ENCODE measurements at places on chromosomes 2 and 18.

GRCh38 chr18:50523165-50523564 is 36.7 kb upstream of the MAPK4 start:
- no peak for DNase-seq

- no peak for DNase-seq
These were observed 47.1 kb downstream of the KANSL3 start for GRCh38 chr2:96591054-96591453.

DNA sequence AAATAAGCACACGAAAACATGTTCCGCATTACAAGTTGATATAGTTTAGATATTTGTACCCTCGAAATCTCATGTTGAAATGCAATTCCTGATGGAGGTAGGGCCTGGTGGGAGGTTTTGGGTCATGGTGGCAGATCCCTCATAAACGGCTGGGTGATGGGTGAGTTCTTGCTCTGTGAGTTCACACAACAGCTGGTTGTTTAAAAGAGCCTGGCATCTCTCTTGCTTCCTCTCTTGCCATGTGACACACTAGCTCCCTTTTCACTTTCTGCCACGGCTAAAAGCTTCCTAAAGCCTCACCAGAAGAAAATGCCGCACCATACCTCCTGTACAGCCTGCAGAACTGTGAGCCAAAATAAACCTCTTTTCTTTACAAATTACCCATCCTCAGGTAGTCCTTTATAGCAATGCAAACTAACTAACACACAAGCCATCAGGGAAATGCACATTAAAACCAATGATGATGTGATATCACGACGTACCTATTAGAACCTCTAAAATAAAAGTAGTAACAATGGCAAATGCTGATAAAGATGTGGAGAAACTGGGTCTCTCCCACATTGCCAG is 188.5 kb downstream of the ANAPC1 start:
- DNase-seq: no peak

GRCh38 chr2:239259173-239259572 is 141.6 kb downstream of the HDAC4 start:
- no peak for DNase-seq

- no peak for DNase-seq
These were observed 19.6 kb downstream of the CAPN14 start for GRCh38 chr2:31197669-31198068.

DNA sequence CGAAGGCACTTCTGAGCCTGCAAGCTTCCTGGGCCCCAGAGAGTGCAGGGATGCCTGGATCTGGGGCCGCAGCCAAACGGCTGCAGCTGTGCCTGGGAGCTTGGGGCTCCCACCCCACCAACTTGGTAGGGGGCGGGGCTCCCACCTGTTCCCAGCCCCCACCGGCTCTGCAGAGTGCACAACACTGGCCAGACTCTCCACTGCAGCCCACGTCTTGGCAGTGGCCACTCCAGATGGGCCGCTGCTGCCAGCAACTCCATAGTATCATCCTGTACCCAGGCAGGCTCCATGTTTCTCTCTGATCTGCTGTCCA is 9.9 kb downstream of the DYSF start:
- DNase-seq: no peak

DNA sequence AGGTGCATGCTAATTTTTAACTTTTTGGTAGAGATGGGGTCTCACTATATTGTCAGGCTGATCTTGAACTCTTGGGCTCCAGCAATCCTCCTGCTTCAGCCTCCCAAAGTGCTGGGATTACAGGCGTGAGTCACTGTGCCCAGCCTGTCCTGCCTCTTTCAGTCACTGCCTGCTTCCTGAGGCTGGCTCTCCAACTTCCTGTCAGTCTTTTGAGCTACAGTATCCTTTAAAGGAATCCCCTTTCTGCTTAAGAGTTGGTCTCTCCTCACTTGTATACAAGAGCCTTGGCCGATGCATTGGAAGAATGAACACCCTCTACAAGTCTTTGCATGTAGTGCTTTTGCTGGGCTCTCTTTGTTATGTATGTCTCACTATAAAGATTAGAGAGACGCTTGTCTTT is 88.4 kb upstream of the SMAD2 start:
- DNase-seq: no peak

DNA sequence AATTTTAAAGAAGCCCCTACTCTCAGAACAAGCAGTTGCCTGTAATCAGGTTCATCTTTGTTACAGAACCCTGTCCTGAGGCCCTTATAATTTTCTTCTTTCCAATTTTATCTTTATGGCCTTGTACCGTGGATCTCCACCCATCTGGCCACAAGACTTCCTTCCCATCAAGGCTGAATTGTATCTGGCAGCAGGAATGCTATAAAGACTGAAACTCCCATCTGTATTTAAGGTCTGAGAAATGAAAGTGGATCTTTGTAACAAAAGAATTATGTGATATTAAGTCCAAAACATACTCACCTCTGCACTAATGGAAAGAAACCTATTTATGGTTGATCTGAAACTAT is 91.8 kb downstream of the METTL8 start:
- no peak for DNase-seq

DNA sequence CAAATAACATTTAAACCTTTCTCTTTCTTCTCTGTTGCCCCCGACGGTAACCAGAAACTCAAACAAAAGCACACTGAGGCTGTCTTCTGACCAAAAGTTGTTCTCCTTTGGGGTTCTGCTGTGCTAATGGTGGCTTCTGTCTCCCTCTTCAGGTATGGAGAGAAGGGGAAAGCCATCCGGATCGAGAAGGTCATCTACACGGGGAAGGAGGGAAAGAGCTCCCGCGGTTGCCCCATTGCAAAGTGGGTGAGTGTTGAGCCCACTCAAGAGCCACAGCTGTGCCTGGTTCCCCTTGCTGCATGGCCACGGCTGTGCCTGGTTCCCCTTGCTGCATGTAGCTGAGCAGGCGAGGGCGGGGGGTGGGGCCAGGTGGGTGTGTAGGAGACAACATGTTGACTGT is 67.4 kb downstream of the BOLA3 start:
- no peak for DNase-seq

DNA sequence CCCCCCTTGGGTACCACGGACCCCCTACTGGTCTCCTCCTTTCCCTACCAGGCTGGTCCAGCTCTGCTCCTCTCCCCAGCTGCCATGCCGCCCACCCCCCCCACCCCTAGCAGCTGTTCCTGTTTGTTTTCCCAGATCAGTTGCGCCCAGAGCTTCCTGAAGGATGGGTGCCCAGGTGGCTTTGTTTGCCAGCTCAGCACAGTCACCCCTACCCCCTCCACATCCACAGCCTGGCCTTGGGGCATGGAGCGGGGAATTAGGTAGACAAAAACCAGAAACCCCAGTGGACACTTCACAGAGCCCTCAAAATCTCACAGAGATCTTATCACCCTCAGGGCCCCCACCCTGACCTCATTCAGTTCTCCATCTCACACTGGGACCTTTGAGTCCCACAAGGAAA is 3.7 kb upstream of the CRYBA2 start:
- DNase-seq: no peak

DNA sequence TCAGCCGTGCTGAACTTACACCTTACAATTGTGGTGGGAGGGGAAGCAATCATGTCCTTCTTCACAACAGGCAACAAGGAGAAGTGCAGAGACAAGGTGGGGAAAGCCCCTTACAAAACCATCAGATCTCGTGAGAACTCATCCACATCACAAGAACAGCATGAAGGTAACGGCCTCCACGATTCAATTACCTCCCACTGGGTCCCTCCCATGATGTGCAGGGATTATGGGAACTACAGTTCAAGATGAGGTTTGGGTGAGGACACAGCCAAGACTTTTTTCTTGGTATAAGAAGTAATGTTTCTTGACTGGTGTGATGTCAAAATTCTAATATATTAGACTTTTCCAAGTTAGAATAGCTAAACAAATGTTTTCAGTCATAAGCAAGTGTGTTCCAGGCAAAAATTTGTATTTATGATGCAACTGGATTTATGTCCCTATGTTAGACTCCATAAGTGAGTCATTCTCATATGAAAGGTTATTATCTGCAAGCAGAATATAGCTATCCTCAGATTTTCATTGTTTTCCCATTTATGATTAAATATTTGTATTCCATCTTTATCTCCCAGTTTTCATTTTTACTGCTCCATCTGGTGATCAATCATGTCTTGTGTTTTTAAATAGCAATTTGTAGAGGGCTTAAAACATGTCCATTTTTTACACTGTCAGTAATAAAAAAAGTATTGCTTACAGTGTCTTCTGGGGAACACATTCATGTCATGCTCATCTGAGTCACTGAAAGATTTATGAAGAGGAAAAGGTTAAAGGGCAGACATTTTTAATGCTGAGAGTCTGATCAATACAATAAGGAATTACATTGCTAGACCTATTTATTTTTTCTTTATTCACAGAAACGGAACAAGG is 995.2 kb upstream of the CDH2 start:
- no peak for DNase-seq

DNA sequence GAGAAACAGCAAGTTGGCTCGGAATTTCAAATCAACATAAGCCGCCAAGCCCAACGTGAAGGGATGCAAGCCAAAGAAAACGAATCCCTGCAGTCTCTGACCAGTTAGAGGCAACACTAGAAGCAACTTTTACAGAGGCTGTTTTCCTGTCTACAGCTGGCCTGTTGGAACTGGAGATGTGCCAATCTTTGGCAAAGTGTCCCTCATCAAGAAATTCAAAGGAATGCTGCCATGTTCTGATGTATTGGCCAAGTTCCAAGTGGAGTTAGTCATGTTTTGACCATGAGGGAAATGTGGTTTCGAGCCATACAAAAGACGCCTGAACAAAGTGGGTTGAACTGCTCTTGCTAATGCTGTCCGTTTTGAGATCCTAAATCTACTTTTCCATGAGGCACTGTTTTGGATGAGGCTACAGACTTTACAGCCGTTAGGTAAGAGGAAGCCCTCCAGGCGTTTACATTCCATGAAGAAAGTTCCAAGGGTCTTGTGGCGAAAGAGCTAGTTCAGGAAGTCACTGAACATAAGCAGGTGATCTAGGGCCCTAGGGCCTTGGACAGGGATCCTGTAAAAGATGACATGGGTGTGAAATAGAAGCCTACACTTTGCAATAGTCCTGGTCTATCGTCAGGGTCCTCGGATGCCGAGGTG is 140.7 kb upstream of the PXDN start:
- peak; percentile 95 for DNase-seq

Data from astrocyte of the spinal cord (primary cell).